ENCODE measurements at places on chromosomes 2 and 18.

- no peak for DNase-seq
These were observed 249.8 kb downstream of the NYAP2 start for GRCh38 chr2:225649274-225649673.

- no peak for DNase-seq
These were observed 37.7 kb downstream of the ID2 start for GRCh38 chr2:8719528-8719927.

DNA sequence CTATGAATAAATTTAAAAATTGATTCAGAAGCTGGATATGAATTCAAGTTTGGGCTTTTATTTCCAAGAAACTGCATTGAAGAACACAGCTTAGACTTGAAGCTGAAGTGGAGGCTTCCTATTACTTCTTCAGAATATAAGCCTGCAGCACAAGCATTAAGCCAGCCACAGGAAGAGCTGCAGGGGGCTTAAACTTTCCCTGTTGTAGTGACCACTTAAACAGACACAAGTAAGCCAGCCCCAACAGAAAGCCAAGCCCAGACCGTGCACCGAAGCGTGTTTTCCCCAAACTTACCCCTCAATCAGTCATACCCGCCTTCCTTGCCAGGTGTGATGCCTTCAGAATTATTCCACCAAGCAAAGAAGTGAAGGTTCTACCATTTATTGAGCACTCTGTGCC, 28.7 kb downstream of the ERMN start:
- DNase-seq: no peak

GRCh38 chr2:11811036-11811654, 64.7 kb downstream of the LPIN1 start:
- no peak for DNase-seq

DNA sequence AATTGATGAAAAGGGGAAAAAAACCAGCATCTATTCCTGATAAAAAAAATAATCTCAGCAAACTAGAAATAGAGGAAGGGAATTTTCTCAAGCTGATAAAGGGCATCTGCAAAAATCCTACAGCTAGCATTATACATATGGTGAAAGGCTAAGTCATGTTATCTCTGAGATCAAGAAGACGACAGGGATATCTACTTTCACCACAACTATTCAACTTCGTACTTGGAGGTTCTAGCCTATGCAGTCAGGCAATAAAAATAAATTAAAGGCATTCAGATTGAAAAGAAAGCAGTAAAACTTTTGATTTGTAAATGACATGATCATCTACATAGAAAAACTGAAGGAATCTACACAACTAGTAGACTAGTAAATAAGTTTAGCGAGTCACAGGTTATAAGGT, 58.2 kb downstream of the CAB39 start:
- DNase-seq: no peak

GRCh38 chr2:98468621-98469236, 24.1 kb downstream of the INPP4A start:
- no peak for DNase-seq

DNA sequence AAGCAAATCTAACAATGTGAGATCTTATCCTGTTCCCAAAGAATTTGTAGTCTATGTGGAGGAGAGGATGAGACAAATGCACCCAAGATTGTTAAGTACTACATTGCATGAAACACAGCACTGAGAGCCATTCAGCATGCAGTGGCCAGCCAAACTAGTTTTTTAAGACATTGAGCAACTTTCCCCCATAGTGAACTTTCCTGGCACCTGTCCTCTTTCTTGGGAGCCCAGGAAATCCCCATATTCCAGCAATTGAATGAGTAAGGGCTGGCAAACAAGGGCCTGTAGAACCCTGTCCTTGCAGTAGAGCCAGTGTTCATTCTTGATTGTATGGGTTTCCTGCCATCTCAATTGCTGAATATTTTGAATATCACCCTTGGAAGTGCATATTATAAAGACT, 58.8 kb upstream of the FIGN start:
- DNase-seq: no peak

DNA sequence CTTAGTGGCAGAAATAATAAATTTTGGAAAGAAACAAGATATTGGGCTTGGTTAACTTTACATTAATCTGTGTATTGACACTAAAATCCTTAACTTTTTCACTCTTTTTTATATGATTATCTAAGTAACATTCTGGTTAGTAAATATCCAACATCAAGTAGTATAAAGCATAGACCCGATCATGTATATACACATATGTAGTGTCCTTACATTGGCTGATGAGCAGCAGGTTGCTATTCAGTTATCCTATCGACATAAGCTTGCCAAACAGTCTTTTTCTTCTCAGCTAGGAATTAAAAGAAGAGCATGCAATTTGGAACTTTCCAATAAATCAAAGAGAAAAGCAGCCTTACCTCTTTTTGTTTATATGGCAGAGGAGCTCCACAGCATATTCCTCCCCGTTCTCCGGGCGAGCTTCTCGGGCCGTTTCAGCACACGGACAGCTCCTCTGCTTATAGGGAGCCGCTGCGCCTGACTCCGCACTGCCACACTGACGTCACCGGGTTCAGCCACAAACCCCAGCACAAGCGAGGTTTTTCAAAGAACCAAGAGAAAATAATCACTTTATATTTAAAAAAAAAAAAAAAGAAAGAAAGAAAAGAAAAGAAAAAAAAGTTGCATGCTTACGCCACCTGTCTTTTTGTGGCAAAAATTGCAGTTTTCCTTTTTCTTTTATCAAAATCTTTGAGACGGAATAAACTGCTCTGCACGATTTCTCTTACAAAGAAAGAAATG, at the start of gene SCG2:
TSS of gene SCG2 (minus strand) at position 430 of the 735 bp plus-strand sequence. CDS start 3,079 bp downstream, outside the sequence.
- peak; percentile 74 for DNase-seq

- DNase-seq: no peak
These were observed 44.8 kb upstream of the ANKRD62 start for GRCh38 chr18:12048827-12049175.

DNA sequence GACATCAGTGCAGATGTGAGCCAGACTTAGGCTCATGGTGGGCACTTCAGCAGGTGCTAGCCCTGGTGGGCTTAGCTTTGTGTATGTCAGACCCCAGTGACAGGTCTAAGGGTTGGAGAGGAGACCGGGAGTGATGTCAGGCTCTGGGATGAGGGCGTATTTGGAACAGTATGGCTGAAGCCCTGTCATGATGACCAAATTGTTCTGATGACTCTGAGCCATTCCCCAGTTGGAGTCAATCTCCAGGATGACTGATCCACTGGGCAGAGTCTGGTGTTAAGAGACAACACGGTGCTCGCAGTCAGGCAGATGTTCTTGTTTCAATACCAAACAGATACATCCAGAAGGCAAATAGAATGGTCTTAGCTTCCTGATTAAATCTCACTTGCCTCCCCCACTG, 241.5 kb downstream of the SOX11 start:
- DNase-seq: no peak

- DNase-seq: peak; percentile 6
These were observed 10.2 kb downstream of the C18orf32 start for GRCh38 chr18:49476664-49477411.

- DNase-seq: no peak
These were observed 288.1 kb downstream of the EPHA4 start for GRCh38 chr2:221283896-221284545.

DNA sequence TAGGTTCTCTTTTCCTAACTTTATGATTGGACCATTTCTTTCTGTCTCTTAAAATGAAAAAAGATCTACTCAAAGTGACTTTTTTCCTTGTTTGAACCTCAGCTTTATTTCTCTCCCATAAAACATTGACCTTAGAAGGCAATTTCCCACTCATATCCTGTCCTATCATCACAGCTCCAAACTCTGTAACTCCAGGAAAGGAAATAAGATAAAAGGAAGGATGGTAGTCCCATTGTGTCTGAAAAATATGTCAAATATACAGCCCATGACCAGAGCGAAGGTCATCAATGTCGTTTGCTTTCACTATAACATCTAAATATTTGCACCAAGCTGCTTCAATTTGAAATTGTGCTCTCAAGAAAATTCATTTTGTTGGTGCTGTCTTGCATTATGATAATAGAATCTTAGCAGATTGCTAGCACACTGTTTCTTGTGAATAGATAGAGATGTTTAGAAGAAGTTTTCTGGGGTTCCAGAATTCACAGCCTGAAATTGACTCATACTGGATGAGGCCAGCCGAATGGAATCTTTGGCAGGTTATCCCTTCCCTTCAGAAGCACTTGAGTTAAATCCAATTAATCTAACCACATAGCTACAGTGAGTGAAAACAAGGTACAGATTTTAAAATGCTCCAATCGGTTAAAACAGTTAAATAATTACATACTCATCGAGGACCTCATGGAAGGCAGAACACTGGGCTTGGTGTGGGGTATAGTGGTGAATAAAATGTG, 95.1 kb downstream of the CRIM1 start:
- DNase-seq: no peak

DNA sequence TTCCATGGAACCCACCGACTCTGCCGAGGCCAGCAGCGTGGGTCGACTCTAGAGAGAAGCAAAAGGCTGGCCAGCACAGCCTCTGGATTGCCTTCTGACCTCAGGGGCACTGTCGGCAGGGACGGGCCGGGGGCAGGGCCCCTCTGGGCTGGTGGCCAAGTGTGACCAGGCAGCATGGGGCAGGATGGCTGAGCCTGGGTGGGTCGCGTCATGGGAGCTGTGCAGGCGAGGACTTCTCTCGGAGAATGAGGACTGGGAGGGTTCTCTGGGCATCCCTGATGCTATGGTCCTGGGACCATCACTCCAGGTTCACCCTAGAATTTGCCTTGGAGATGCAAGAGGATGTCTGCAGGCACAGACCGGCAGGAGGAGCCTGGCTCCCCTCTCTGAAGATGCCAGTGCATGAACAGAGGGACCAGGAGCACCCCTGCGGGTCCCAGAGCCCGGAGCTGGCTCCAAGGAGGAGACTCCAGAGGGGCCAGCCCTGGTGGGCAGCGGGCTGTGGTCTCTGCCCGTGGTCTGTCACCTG, 289.2 kb downstream of the NDUFA10 start:
- no peak for DNase-seq

DNA sequence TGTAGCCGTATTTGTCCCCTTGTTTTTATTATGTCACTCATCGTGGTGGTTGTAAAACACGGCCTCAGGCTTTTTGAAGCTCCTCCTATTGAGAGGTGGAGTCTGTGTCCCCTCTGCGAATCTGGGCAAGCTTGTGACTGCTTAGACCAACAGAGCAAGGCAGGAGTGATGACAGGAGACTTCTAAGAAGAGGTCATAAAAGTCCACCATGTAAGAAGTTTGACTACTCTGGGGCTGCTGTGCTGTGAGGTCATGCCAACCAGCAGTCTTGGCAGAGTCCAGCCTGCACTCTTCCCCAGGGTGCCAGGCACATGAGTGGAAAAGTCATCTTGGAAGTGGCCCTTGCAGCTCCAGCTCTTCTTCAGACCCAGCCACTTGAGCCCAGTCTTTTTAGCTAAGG, 83.8 kb upstream of the SPTBN1 start:
- DNase-seq: no peak

Data from hypothalamus (tissue), 51 donors.